ENCODE measurements at places on chromosomes 7 and 10.
A peak's percentile ranks its signal among the peaks of the same experiment; 100 is the strongest.

- no peak for DNase-seq
Measured at GRCh38 chr10:63214571-63214970, 81.4 kb downstream of the NRBF2 start.

DNA sequence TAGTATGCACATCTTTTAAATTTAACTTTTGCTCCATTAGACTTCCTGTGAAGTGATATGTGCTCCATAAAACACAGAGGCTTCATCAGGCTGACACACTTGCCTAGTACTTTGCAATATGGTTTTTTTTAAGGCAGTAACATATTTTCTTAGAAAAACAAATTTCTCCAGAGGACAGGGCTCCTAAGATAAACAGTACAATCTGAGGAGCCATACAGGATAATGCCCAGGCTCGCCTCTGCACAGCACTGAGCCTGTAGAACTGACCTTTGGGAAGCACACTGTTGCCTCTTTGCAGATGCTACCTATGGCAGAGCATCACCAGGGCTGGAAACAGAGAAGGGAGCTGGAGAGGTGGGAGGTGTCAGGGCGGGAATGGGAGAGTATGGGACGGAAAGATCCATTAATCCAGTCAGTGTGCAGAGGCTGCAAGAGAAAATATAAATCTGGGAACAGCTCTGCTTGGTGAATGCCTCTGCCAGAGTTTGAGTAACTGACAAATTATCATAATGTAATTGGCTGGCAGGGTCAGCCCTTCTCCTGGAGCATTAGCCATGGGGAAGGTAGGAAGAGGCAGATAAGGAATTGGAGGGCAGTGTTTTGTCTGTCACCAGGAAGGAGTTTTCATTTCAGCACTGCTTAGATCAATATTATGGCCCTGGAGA is 132.3 kb downstream of the CREB5 start:
- no peak for DNase-seq

DNA sequence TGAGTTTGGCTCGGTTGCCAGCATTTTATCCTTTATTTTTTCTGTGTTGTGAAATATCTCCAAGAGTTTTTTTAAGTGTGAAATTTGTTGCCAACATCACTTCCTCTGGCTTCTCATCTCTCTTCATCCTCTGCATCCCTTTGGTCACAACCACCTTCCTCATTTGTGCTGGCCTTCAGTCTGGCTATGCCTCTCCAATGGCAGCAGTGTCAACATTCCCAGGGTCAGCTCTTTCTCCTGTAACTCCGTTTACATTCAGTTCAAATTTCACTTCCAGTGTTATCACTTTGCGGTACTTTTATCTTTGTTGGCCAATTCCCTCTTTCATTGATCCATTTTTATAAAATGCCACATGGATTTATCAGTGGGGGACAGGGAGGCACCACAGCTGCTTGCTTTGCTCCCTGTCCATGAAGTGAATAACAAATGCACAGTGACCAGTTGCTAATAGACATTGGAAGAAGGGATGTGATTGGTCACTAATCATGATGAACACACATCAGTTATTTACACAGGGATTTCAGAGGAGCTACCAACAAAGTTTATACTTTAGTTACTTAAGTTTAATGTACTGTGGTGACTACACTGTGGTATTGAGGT is 311.4 kb upstream of the LRGUK start:
- DNase-seq = no peak

- DNase-seq = no peak
Measured at GRCh38 chr7:152313831-152314604, 121.8 kb downstream of the KMT2C start.

DNA sequence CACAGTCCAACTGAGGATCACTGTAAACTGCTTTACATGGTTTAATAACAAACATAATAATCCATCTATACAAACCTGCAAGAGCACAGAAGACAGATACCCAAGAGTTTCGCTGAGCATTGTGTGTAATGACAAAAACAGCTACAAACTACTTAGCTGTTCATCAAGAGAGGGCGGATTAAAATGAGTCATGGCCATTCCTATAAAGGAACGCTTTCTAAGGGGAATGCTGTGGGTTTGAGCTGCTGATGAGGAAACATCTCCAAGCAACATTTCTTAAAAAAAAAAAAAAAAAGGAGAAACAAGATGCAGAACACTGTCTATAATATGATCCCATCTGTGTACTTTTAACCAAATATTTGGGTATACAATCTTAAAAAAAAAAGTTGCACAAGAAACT is 33.8 kb downstream of the VOPP1 start:
- no peak for DNase-seq

GRCh38 chr10:35612385-35613106 is 7.4 kb downstream of the GJD4 start:
- no peak for DNase-seq

- no peak for DNase-seq
Measured at GRCh38 chr10:35058686-35059085, 31.5 kb downstream of the CUL2 start.

DNA sequence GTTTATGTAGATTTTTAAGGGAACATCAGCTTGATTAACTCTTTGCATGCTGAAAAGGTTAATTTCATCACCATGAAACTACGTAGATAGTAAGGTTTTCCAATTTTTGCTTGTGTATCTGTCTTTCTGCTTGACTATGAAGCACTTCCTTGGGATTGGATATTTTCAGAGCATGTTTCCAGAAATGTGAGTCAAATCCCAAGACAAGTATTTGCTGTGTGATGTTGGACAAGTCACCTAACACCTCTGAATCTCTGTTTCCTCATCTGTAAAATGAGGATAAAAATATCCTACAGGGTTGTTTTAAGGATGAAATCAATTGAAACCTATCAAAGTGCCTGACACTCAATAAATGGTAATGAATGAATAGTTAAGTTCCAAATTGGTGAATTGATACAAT is 42.4 kb downstream of the ANK3 start:
- no peak for DNase-seq

DNA sequence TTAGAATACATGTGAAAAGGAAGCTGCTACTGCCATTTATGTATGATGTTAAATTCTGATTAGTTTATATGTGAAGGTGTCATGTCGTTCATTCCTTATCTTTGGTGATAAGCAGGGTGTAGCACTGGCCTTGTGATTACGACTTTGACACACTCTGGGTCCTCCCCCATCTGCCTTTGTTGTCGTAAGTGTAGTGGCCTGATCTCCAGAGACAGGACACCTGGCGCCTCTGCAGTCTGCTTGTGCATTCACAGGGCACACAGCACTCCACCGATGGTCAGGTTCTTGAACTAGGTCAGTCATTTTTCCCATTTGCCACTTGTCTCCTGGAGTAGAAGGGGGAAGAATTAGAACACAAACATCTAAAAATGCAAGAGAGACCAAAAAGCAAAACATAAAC is 186.0 kb downstream of the PRKCQ start:
- no peak for DNase-seq

DNA sequence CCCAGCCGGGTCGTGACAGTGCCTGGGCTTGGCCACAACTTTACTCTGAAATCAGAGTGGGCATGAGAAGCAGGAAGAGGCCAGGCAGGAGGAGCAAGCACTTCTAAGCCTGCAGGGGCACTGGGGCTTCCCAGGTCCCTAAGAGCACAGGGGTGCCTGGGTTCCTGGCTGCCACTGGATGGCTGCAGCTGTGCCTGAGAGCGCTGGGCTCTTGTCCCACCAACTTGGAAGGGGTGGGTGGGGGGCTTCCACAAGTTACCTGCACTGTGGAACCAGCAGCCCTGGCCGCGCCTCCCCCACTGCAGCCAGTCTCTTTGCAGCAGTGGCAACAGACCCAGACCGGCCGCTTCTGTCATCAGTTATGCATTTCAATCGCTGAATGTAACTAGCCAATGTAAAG is 434.7 kb upstream of the GRM3 start:
- no peak for DNase-seq

GRCh38 chr7:90681336-90682022 is 85.4 kb downstream of the CDK14 start:
- no peak for DNase-seq

DNA sequence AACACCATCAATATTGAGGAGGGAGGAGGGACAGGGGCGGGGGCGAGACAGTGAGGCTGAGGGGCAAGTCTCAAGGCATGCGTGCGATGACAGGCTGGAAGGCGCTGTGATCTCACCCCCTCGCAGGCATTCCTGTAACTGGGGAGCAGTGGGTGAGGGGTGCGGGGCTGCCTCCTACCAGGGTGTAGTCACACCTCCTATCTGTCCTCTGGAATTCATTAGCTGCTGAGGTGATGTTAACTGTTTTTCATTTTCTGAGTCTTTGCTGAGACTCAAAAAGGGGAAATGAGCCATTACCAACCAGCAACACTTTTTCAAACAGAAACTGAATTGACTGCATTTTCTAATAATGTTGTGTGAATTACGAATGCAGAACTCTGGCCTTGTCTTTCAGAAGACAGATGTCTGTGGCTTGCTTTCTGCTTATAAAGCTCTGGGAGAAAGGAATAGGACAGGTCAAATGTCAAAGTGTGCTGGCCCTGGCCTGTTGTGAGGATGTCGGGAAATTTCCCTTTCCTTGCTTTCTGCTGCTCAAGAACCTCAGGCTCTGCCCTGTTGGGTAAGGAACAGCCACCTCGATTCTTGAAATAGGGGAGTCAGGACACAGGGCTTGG is 23.7 kb upstream of the CDH23 start:
- no peak for DNase-seq

GRCh38 chr7:108711611-108712010 is 141.9 kb downstream of the DNAJB9 start:
- DNase-seq = no peak

DNA sequence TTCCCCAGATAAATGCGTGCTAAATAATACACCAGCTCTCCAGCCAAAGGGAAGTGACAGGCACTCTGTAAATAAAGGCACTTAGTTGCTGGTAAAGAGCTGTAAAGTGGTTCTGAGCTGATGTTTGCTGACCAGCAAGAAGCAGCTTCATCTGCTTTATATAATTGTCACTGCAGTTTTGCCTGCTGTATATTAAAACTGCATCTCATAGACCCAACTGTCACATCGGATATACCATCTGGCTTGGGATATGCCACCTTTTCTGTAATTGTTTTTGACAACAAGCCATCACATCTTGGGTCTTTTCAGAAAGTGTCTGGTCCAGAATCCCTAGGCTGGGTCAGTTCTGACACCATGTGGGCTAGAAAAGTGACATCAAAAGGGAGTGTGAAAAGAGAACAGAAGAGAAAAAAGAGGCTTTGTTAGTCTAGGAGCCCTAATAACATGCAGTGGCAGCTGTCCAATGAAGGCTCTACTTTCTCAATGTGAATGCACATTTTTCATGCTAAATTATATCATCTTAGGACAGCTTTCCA is 697.6 kb downstream of the KCNMA1 start:
- no peak for DNase-seq

DNA sequence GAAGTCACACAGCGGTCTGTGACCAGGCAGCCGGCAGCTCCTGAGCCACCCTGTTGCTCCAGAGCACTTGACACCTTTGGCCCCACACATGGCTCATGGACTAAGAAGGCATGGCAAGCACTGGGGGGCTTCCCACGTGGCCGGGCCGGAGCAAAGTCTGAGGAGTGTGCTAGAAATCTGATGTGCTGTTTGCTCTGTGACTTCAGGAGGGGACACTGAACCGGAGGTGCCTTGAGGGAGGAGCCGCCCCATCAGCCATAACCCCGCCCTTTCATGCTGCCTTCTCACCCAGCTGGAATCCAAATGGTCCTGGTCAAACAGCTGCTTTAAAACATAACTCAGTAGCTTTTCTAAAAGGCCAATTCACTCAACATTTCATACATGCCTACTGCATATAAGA is 33.5 kb downstream of the PROSER2 start:
- no peak for DNase-seq

DNA sequence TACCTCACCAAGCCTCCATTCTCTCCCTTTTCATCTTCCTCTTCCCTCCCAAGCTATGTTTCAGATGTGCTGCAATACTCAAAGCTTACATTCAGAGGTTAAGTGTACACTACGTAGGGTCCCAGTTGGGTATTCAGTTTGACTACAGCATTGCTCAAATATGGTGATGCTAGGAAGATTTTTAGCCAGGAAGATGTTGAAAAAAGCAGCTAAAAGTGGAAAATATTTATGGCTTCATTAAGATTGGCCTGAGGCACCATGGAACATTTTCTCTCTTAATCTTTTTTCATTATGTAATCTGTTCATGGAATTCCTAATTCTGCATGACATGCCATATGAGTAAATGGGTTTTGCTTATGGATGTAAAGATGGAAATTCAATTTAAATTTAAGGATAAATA is 72.0 kb upstream of the ABCB5 start:
- no peak for DNase-seq

DNA sequence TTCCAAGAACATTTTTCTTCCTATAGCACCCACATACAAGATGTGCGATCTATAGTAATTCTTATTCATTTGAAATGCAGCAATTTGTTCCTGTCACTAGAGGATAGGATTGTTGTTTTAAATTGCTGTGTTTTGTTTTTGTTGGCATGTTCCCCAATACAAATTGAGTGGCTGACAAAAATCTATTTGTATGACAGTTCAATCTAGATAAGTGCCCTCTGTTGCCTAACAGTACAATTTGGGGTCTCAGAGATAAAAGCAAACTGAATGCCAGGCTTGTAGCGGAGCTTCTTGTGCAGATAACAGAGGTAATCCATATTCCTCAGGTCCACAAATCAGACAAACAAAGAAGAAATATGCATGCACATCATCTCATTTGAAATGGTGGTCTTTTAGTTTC is 68.8 kb downstream of the VTI1A start:
- DNase-seq = no peak

- no peak for DNase-seq
Measured at GRCh38 chr10:101405001-101405400, 51.0 kb downstream of the BTRC start.

DNA sequence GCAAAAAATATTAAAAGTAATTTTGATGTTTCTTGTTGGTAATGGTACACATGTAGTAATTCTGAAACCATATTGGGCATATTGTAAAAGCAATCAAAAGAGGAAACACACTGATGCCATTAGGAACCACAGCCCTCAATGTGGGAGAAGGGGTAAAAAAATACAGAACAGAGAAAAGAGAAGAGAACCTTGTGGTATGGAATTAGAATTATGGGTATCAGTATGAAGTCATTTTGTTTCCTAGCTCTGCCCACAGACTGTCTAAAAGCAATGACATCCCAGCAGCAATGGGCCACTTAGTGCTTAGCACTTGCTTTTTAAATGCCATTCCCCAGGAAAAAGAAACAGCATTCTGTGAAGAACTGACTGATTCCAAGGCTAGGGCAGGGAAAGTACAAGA is 61.5 kb downstream of the CPVL start:
- DNase-seq = no peak

- peak; percentile 41 for DNase-seq
Measured at GRCh38 chr10:80453056-80453841, 861 bp upstream of the TSPAN14 start.

DNA sequence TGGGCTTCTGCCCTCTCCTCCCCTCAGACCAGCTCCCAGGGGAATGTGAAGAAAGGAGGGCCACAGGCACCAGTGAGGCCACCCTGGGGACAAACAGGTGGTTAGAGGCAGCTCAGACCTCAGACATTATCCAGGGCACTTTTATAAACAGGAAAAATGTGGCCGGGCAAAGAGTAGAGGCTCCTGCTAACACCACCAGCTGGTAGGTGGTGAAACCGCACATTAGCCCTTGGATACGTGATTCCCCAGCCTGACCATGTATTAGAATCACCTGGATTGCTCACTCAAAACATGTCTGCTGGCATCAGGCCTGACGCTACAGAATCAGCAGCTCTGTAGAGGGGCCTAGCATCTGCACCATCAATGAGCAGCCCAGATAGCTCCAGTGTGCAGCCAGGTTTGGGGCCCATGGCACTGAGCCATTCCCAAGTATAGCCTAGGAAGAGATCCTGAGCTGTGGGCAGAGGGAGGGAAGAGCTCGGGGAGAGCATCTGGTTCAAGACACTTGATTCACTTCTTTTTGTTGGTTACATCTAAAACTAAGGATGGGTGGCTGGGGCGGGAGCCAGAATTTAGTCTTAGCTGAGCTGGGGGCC is 37.1 kb downstream of the GPR26 start:
- no peak for DNase-seq

- no peak for DNase-seq
Measured at GRCh38 chr10:106467506-106467905, 697.0 kb downstream of the SORCS1 start.
